A549 treated with DMSO at 1 μM for 4 hours (cell line): ENCODE measurements at places on chromosomes 12 and 14. TPM values are rescaled to one million over a fixed set of nuclear protein-coding genes. Genes with fewer than 3 reads are reported as not detected.

Gene POLR3B
- 5.7 to 6.5 TPM (median 6.0 TPM) in 5 replicates for total RNA-seq

Gene KRT73
- total RNA-seq: not detected in 5 replicates

Gene ASCL1
- total RNA-seq: 0.03 TPM in 2 of 5 replicates, not detected in the others

Gene CFAP54
- total RNA-seq: 0.92 to 1.5 TPM (median 1.2 TPM) in 5 replicates

Gene GPR137C
- 0.08 to 0.30 TPM (median 0.15 TPM) in 4 of 5 replicates, not detected in the other for total RNA-seq

Gene RNASE3
- total RNA-seq: not detected in 5 replicates
